ENCODE measurements at places on chromosomes 12 and 14. TPM values are rescaled to one million over a fixed set of nuclear protein-coding genes. Genes with fewer than 3 reads are reported as not detected.

DNA sequence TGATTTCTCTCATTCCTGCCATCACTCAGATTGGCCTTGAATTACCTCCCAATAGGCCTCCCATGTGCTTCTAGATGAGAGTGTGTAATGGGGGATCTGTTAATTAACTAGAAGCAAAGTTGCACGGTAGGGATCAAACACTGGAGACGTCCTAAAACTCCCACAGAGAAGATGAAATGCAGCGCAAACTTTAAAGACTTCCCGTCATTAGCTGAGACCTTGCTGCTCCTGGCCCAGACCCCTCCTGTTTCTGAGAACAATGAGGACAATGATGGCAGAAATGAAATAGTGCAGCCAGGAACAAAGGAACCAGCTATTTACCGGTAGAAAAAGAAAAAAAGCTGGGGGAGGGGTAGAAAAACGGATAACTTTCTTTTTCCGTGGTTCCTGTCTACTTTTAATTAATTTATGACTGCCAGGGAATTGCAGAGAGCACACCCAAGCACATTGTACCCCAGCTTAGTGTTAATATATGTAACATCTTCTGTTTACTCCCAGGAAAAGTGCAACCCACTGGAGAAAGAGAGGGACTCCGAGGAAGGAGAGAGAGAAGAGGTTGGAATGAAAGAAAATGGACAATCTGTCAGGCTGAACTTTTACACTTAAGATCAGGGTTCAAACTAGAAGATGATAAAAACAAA, 280.7 kb upstream of the SOX5 start:
- DNase-seq = no peak
- no peaks in the 10 kb centered on the region for H3K27me3 ChIP-seq
- no peak overlapping the region for H3K4me3 ChIP-seq
- no peaks in the 10 kb centered on the region for H3K36me3 ChIP-seq

- H3K4me3 ChIP-seq = no peak overlapping the region
- DNase-seq = no peak
These were observed 131.8 kb downstream of the PTPRR start for GRCh38 chr12:70788774-70789173.

DNA sequence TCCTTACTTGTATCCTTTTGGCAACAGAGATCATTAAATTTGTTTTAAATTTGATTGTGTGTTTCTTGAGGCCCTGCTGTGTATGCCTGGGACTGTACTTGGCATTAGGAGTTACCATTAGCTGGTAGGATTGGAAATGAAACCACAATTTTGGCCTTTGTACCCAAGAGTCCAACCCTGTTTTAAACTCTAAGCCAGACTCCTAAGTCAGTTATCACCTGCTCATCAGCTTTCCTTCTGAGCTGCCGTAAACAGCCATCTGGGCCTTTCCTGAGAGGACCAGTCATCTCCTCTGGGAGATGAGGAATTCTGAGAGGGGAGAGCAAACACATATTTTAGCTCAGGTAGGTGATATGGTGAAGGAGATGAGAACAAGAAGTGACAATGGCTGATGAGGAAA, 74.3 kb upstream of the SRSF5 start:
- peaks cover 70% of the 10 kb centered on the region for H3K4me1 ChIP-seq
- peak overlapping the region; percentile 53 for H3K27ac ChIP-seq

UBR7 gene
- 12.9 TPM for total RNA-seq

TBX5 gene
- total RNA-seq = not detected

- no peak overlapping the region for H3K4me3 ChIP-seq
- H3K36me3 ChIP-seq = peaks cover 3% of the 10 kb centered on the region
- peaks cover 44% of the 10 kb centered on the region for H3K27me3 ChIP-seq
- no peak overlapping the region for H3K27ac ChIP-seq
- no peaks in the 10 kb centered on the region for H3K4me1 ChIP-seq
These were observed 72.3 kb upstream of the DHRS4 start for GRCh38 chr14:23881282-23881681.

GRCh38 chr12:115322275-115322674, 638.3 kb upstream of the TBX3 start:
- H3K27me3 ChIP-seq = no peaks in the 10 kb centered on the region
- no peak for DNase-seq
- no peaks in the 10 kb centered on the region for H3K4me1 ChIP-seq
- H3K4me3 ChIP-seq = no peak overlapping the region
- H3K36me3 ChIP-seq = no peaks in the 10 kb centered on the region

KRT71 gene
- not detected for total RNA-seq

DNA sequence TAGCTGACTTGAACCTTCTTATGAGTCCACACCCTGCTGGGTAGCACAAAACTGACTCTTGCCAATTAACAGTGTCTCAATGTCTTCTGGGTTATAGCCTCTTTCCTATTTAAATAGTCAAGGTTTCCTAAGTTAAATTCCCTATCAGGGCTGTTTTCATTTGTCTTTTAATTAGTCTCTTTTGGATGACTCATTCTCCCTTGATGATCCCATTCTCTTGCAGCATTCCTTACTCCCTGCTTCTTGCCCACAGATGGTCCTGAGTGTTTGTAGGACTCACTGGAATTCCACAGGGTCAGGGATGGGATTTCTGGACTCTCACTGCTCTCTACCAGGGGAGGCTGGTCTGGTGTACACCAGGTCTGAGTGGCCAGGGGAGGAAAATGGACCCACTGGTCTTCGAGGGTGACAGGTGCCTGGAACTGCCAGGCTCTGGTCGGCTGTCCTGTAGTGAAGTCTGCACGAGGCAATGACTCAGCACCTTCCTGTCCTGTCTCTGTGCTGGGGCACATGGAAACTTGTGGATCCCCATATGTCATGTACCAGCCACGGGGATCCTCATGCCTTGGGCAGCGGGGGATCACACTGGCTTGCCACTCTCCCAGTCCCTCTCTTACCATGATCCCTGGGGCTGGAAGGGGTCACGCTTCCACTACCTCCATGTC, 236.5 kb upstream of the PELI2 start:
- no peaks in the 10 kb centered on the region for H3K4me1 ChIP-seq
- DNase-seq = no peak
- H3K4me3 ChIP-seq = no peak overlapping the region
- H3K27ac ChIP-seq = peak overlapping the region; percentile 55
- no peaks in the 10 kb centered on the region for H3K36me3 ChIP-seq

TSPAN11 gene
- not detected for total RNA-seq

DNA sequence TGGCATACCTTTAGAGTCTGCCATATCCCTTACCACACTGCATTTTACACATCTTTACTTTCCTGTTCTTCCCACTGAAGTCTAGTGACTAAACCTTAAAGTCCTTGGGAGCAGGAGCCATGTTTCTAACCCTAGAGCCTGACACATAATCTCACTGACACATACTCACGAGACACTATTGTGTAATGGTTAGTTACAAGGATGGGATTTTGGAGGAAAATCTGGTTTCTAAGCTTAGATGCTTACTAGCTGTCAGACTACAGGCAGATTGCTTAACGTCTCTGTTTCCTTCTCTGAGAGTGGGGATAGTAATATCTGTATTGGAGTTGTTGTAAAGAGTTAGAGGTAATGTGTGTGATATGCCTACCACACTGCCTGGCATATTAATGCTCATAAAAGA, 6.2 kb upstream of the DYRK4 start:
- H3K27me3 ChIP-seq = no peaks in the 10 kb centered on the region
- no peak overlapping the region for H3K4me3 ChIP-seq
- no peak overlapping the region for H3K27ac ChIP-seq
- peaks cover 11% of the 10 kb centered on the region for H3K4me1 ChIP-seq

HOXC12 gene
- not detected for total RNA-seq

DNA sequence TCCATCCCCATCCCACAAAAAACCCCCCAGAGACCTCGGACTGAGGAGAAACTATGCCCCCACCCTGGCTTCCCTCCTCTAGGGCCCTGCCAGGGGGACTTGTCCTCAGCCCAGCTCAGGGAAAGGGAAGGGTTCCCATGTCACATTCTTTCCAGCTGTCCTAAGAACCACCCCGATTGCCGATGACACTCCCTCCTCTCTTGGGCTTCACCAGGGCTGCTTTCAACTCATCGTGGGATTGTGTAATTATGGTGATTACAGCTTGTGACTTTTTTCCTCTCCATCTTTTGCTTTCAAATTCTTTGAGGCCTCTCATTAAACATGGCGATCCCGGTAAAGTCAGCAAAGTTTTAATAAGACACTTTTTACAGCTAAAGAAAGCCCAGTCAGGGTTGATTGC, 344.0 kb downstream of the DPF3 start:
- peaks cover 12% of the 10 kb centered on the region for H3K4me1 ChIP-seq
- no peak for DNase-seq
- H3K4me3 ChIP-seq = no peak overlapping the region
- H3K36me3 ChIP-seq = no peaks in the 10 kb centered on the region
- H3K27me3 ChIP-seq = peaks cover 30% of the 10 kb centered on the region

SCN8A gene
- 0.47 TPM for total RNA-seq

NKX2-1 gene
- total RNA-seq = not detected

- peaks cover 85% of the 10 kb centered on the region for H3K27me3 ChIP-seq
- no peaks in the 10 kb centered on the region for H3K4me1 ChIP-seq
- DNase-seq = no peak
- H3K36me3 ChIP-seq = no peaks in the 10 kb centered on the region
- H3K4me3 ChIP-seq = no peak overlapping the region
These were observed 234.8 kb downstream of the CACNA1C start for GRCh38 chr12:2287589-2287988.

CDCA3 gene
- 0.65 TPM for total RNA-seq

NTF3 gene
- total RNA-seq = not detected

PDZRN4 gene
- total RNA-seq = not detected

TAS2R9 gene
- not detected for total RNA-seq

DNA sequence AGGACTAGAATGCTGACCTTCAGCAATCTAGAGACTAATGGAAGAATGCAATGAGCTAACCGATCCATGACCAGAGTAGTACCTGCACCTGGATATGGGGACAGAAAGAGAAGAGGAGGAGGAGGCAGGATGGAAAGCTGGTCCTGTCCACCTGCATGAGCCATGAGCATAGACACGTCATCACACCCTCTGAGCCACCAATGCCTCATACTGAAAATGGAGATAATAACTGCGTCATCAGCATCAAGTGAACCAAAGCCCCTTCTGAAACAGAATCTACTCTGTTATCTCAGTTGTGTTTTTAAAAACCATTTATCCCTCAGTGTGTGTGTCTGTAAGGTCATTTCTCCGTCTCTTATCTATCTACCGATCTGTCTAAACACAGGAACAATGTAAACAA, 327.0 kb downstream of the BCL11B start:
- no peak for DNase-seq
- H3K27me3 ChIP-seq = no peaks in the 10 kb centered on the region
- peaks cover 10% of the 10 kb centered on the region for H3K4me1 ChIP-seq
- no peaks in the 10 kb centered on the region for H3K36me3 ChIP-seq

GRCh38 chr12:116027551-116027821, 250.0 kb downstream of the MED13L start:
- H3K4me3 ChIP-seq = no peak overlapping the region
- peaks cover 28% of the 10 kb centered on the region for H3K4me1 ChIP-seq
- no peaks in the 10 kb centered on the region for H3K27me3 ChIP-seq
- no peak overlapping the region for H3K27ac ChIP-seq
- DNase-seq = no peak

GRCh38 chr12:57175428-57176138, 28.2 kb upstream of the LRP1-AS start:
- H3K36me3 ChIP-seq = peaks cover 2% of the 10 kb centered on the region
- H3K4me1 ChIP-seq = peaks cover 3% of the 10 kb centered on the region
- H3K27ac ChIP-seq = no peak overlapping the region
- peaks cover 9% of the 10 kb centered on the region for H3K27me3 ChIP-seq

- DNase-seq = no peak
- no peak overlapping the region for H3K4me3 ChIP-seq
- H3K27me3 ChIP-seq = no peaks in the 10 kb centered on the region
- no peaks in the 10 kb centered on the region for H3K36me3 ChIP-seq
These were observed 62.0 kb upstream of the LMNTD1 start for GRCh38 chr12:25615119-25615518.

DNA sequence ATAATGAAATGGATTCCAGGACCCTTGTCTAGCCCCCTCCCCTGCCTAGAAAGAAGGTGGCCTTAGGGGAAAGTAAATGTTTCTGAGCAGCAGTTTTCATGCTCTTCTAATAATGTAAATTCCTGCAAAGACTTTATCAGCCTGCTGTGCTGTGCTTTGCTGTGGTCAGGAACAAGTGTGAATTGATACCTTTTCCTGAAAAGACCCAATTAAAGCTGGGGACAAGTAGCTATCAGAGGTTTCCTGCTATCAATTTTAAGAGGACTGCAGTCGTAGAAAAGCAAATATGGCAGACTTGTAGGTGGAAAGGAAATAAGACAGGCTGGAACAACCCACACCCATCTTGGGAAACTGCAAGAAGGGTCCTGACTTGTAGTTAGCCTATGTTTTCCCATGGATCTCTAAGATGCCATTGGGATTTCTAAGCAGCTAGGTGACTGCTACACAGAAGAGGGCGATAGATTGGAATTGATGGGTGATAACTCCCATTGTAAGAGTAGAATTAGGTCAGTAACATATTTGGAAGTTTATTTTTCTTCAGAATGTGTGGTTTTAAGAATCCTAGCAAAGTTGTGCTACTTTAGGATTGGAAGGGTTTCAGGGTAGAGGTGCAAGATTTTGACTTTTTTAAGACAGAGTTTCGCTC, 3.1 kb downstream of the DYNLL1 start:
- no peaks in the 10 kb centered on the region for H3K27me3 ChIP-seq
- no peak overlapping the region for H3K4me3 ChIP-seq
- peak overlapping the region; percentile 77 for H3K27ac ChIP-seq
- H3K4me1 ChIP-seq = peaks cover 33% of the 10 kb centered on the region

- no peaks in the 10 kb centered on the region for H3K36me3 ChIP-seq
- peaks cover 3% of the 10 kb centered on the region for H3K4me1 ChIP-seq
- peaks cover 6% of the 10 kb centered on the region for H3K27me3 ChIP-seq
- H3K4me3 ChIP-seq = no peak overlapping the region
- no peak overlapping the region for H3K27ac ChIP-seq
These were observed 19.8 kb upstream of the DHRS7 start for GRCh38 chr14:60184905-60185555.

DNA sequence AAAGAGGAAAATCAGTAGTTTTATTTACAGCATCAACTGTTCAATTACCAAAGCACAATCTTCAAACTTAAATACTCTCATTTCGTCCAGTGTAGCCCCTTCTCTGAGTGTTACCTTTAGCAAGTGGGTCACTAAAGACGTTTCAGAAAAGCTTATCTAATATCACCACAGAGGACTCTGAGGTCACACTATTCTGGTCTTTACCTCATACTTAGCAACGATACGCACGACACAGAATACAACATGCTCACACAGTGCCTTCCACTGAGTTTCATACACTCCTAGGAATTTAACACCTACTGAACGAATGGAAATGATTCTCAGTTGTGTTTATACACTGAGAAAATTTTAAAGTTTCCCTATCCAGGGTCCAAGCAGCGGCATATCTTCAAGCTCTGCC, 2.0 kb downstream of the SYT10 start:
- no peak overlapping the region for H3K27ac ChIP-seq
- no peak for DNase-seq
- H3K27me3 ChIP-seq = peaks cover 24% of the 10 kb centered on the region
- peaks cover 5% of the 10 kb centered on the region for H3K36me3 ChIP-seq

DNA sequence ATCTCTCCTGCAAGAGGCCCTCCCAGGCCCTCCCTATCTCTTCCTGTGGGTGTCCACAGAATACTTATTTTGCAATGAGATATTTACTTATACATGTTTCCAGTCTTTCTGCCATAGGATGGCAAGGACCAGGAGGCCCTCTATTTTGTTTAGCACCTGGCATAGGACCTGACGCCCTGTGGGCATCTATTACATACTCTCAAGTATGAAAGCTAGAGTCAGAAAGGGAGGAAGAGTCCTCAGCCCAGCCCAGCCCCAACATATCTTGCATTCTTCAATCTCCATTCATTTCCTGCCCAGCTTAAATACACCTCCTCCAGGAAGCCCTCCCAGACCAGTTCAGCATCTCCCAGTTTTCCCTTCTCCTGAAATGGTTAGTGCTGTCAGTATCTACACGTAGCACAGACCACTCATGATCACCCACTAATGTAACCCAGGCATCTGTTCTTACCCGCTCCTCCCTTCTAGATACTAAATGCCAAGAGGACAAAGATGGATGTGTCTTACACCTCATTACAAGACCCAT, 7.4 kb downstream of the FOXN4 start:
- no peaks in the 10 kb centered on the region for H3K4me1 ChIP-seq
- H3K27ac ChIP-seq = no peak overlapping the region
- H3K4me3 ChIP-seq = no peak overlapping the region

SIX1 gene
- not detected for total RNA-seq

All from T-helper 17 cell (primary cell).